ENCODE measurements at places on chromosomes 6 and 20.

- no peak for DNase-seq
These were observed 209.8 kb downstream of the ZMYND8 start for GRCh38 chr20:47146686-47147085.

- DNase-seq = peak; percentile 66
These were observed 98.9 kb upstream of the ZNF217 start for GRCh38 chr20:53692465-53693067.

GRCh38 chr6:24968783-24969182 is 33.0 kb upstream of the RIPOR2 start:
- no peak for DNase-seq

DNA sequence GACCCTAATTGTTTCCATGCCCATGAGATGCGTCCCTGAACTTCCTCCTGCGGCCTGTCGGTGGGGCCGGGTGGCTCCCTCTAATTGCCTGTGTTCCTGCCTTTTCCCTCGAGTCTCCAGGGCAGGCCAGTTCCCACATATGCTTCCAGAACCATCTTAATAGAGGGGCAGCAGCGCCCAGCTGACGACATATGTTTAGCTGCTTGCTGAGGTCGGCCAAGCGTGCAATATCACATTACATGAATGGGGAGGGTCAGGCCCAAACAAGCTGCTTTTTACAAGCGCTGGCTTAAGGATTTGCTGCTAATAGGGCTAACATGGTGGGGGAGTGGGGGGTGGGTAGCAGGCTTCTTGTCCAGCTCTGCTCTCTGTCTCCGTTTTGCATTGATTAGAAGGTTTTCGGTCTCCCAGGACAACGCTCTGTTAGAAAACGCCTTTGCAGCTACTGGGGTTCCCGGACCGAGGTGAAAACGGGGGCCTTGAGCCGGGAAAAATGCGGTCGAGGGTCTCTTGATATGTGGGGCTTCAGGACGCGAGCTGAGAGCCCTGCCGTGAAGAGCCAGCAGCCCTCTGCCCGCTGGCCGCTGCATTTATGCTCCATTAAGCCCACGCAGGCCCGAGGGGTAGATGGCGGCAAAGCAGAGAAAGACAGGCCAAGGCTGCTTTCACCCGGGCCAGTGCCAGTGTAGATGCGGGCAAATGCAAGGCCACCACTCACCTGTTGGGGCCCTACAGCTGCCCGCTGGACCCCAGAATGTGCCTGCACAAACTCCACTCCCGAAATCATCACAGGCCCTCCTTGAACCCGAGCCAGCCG is 308.5 kb downstream of the BMP7 start:
- DNase-seq = no peak

- no peak for DNase-seq
These were observed 395.3 kb downstream of the GJA1 start for GRCh38 chr6:121830736-121831135.

DNA sequence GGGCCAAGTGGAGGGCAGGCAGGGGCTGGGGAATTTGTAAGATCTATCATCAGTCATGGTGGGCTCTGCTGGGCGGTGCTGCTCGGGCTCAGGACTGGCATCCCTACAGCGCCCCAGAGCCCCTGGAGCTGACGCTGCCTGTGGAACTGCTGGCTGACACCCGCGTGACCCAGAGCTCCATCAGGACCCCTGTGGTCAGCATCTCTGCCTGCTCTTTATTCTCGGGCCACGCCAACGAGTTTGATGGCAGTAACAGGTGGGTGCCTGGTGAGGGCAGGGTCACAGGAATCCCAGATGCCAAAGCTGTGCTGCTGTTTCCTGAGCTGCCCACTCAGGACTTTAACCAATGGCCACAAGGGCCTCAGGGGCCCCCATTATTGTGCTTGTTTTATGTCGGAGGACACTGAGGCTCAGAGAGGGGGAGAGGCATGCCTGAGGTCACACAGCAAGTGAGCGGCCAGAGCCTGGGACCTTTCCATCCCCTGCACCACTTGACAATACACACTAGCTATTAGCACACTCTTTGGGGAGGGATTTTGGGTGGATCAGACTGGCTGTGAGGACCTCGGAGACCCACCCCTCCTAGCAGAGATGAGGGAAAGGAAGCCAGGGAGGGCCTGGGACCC is 6.3 kb downstream of the BPIFB2 start:
- DNase-seq = no peak

- DNase-seq = peak; percentile 88
These were observed at the start of gene KHDRBS2 for GRCh38 chr6:62285612-62286469. Gene KHDRBS2 (minus strand): TSS chr6:62286225.

GRCh38 chr6:111494951-111495635 is 12.1 kb upstream of the REV3L start:
- no peak for DNase-seq

- no peak for DNase-seq
These were observed 238.2 kb upstream of the NOX3 start for GRCh38 chr6:155693573-155694418.

- DNase-seq = no peak
These were observed 6.1 kb upstream of the CCND3 start for GRCh38 chr6:41947581-41948220.
